Stimulated activated CD4-positive, alpha-beta T cell treated with anti-CD3 and anti-CD28 coated beads, Interleukin-15, amount 100 ng/mL, for 1 hour (primary cell): ENCODE measurements at places on chromosomes 2 and 18.

DNA sequence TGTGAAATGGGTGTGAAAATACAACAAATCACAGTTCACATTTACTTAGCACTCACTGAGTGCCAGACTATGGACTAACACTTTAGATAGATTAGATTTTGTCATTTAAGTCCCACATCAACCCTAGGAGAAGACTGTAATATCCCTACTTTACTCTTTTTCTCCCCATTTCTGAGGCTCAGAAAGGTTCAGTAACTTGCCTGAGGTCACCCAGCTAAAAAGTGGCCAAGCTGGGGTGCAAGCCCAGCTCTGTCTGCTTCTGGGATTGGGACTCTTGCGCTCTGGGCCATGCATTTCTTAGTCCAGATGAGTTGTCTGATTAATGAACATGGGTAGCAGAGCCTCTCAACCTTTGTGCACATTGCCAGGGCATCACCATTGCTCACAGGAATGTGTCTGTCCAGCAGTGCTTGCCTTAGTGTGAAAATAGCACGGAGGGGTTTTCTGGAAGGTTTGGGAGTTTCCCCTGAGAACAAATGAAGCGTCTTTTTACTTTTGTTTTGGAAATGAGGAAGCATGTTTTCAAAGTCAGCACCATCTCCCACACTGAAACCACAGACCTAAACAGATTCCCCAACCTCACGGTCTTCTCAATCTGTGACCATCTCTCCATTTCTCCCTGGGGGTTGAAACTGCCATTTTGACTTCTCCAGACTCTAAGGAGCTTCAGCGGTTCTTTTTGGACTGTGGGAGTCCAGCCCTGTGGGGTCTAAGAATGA, 31.9 kb downstream of the NRP2 start:
- no peak for DNase-seq

DNA sequence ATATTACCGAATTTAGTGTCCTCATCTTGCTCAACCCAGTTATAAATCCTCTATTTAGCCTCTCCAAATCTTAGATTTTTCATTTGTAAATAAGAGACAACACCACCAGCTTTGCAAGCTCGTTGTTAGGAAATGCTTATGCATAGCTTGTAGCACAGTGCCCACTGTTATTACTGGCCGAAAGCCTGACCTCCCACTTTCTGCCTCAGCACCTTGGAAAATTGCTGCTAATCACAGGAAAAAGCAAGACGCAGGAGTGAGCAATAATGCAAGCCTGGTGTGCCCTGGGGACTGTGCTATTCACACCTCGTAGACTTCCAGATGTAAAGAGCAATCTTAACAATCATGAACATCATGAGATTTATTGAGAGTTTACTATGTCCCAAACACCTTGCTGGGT, 124.2 kb upstream of the ARL4C start:
- no peak for DNase-seq

- no peak for DNase-seq
Measured at GRCh38 chr2:124308319-124309062, 283.4 kb downstream of the CNTNAP5 start.

GRCh38 chr2:223890721-223891120, 53.3 kb upstream of the AP1S3 start:
- DNase-seq: no peak

GRCh38 chr2:37634914-37635503, 36.4 kb downstream of the CDC42EP3 start:
- DNase-seq: no peak

DNA sequence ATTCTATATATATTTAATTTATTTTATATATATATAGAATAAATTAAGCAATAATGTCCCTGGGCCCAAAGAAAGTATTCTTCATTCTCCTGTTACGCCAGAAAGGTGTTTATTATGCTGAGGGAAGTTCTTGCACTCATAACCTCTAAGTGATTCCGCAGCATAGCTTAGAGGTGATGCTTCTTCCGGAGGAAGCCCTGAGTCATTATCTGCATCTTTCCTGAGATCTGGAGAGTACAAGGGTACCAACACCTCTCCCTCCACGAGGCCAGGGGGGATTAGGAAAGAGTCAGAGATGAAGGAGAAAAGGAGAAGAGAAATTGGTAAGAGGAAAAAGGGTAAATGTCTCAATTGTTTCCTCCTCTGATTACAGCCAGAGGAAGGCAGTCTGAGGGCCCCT, 43.1 kb upstream of the RTN4 start:
- DNase-seq: no peak

DNA sequence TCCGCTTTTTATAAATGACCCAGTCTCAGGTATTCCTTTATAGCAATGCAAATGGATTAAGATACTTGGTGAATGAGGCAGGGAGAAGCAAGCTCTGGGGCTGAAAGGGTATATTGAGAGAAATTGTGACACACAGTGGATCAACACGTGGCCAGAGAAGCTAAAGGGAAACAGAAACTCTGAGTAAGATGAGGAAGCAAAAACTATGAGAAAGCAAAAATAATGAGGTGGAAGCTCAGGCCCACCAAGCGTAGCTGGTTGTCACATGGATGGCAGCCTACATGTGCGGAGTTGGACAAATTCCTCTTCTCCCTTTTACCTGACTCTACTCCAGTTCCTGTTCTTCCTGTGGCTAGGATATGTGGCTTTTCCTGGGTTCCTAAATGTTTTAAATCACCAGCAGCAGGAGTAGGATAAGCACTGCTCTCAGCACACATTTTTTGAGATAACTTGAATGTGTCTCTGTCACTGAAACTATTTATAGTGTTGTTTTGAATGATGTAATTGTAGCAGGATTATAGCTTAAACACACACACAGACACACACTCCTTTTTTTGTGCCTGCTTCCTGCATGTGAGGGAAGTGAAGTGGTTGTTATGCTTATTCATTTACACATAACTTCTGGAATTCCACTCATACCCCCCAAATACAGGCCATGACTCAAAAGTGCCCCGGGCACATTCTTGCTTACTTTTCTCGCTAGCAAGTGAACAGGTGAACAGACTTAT, 30.1 kb upstream of the EPC2 start:
- DNase-seq: no peak

- no peak for DNase-seq
Measured at GRCh38 chr18:25814841-25815458, 275.5 kb downstream of the SS18 start.

DNA sequence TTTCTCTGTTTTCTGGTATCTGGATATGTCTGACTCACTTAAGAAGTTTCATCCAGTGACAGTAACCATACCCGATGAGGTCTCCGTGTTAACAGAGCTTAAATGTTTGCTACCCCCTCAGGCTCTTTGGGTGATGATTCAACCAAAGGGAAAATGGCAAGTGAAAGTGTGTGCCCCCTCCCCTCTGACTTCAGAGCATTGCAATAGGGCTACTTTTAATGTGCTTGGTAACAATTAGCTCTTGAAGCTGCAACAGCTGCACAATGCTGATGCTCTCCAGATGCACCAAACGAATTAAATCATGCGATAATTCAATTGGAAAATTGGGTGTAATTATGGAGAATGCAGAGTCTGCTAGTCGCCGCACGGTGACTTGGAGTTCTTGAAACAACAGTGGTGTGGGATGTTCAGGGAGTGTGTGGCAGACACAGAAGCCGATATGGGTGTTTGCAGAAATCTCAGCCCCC, 270.7 kb downstream of the ALK start:
- no peak for DNase-seq

DNA sequence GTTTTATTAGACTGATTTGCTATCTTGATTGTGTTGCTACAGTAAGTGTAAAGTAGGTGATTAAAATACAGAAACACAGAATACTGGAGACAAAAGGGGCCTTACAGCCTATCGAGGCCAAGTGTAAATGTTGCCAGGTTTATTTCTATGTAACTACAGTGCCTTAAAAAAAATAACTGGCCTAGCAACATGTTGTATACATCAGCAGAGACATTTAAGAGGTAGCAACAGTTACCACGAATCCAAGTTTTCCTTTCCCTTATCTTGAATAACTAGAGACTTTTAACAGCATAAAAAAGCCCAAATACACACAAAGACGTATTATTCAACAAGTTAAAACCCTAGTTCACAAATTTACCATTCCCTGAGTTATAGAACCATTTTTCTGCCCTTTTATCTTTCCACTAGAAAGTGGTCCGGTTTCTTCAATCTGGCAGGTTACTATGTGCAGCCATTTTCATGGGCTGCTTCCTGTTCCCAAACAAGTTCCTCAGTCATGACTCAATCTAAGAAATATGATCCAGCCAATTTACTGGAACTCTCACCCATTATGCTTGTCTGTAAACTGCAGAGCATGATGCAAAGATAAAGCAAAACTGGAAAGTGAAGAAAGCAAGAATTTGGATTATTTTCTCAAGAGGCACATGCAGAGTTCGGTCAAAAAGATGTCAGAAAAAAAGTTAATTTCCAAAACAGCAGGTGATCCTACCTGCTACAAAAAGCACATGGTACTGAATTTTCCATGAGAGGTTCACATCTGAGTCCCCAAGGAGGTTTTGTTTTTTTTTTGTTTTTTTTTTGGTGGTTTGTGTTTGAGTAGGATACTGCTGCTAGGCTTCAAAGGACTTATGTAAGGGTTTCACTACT, 22.2 kb downstream of the NFE2L2 start:
- DNase-seq: no peak

GRCh38 chr2:187552828-187553681, 1.2 kb downstream of the TFPI start:
- no peak for DNase-seq

GRCh38 chr2:105868060-105868459, 123.3 kb downstream of the NCK2 start:
- DNase-seq: no peak

GRCh38 chr2:75007819-75008218, 49.4 kb downstream of the POLE4 start:
- DNase-seq: no peak

- no peak for DNase-seq
Measured at GRCh38 chr2:136356125-136357006, 238.4 kb upstream of the CXCR4 start.
